ENCODE measurements at places on chromosomes 16 and 17.

DNA sequence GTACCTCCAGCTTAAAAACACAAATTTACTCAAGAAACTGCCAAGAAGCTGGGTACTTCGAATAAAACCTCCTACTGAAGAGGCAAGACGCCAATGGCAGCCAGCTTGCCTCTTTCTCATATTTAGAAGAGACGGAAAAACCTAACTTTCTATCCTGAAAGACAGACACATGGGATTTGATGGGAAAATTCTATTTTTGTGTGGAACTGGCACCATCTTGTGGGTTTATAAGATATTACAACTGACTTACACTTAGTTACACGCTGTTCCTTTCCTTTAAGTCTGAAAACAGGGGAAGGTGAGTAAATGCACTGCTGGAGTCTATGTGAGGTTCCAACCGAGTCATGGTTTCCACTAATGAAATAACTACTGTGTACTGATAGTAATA lies 10.3 kb downstream of the ZNF18 start:
- no peak for DNase-seq

DNA sequence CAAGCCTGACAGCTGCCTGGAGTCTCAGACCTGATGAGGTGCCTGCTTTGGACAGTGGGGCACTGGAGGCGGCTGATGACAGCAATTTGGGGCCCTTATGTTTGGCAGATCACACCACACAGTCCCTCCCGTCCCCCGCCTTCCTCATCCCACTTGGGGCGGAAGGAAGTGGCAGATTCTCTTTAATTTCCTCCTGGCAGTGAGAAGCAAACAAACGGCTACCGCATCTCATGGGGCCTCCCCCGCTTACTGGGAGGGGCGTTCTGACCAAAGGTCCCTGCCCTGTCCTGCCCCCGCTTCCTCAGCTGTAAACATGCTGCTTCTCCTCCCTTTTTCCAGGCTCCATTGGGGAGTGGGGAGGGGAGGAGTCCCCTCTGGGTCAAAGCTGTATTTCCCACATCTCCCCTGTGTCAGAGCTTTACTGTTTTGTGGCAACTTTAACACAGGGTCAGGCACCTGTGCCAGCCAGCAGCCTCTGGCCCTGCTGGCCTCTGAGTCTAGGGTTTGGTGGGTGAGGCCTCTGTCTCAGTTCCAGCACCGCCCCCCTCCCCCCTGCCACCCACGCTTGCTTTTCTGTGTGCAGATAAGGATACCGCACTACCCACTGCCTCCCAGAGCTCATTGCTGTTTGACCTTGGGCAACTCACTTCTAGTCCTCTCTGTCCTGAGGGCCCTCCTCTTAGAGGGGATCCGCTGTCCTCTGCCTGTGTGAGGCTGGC lies 5.4 kb upstream of the NFATC3 start:
- DNase-seq = peak; percentile 54

DNA sequence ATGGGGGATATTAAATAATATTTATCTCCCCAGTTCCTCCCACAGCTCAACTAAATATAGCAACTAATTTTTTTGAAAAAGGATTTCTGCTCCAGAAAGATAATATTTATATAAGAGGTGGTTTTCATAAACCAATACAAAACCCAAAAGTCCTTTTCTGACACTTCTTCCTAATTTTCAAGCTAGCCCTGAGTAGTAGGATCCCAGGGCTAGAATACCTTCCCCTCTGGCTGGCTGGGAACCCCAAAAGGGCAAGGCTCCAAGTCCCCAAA lies 1.3 kb downstream of the ATP2A3 start:
- DNase-seq = no peak

- no peak for DNase-seq
Observed at GRCh38 chr16:77191259-77191969, 424 bp downstream of the MON1B start.

DNA sequence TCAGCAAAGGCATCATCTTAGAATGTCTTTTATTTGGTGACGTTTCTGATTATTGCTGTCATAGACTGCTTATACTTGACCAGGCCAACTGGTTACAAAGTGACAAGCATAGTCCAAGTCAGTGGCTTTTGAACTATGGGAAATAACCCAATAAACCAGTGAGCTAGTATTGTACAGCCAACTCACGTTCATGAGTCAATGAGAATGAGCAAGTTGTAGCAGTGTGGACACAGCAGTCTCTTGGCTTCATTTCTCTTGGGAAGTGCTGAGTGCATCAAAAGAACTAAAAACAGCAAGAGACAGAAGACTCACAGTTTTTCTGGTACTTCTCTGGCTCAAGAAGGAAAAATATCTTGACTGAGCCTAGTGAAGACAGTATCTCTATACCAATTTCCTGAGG lies 36.9 kb upstream of the CRISPLD2 start:
- no peak for DNase-seq

DNA sequence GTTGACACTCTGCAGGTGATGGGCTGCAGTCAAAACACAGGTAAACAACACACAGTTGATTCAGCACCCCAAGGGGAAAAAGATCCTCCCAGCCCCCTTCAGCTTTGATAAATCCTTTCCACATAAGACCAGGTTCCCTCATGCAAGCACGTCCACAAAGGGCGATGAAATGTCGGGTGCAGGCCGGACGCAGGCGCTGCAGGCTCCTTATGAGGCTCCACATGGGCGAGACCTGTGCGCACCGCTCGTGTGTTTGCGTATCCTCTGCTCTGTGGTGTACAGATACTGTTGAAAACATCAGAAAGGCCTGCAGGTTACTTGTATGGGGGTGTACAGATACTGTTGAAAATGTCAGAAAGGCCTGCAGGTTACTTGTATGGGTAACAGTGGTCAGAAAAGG lies 14.4 kb upstream of the ZNF750 start:
- DNase-seq = no peak

GRCh38 chr17:10119203-10120108 lies 79.0 kb downstream of the GAS7 start:
- no peak for DNase-seq

- DNase-seq = peak; percentile 32
Observed at GRCh38 chr17:49696233-49696761, 11.5 kb downstream of the SLC35B1 start.

DNA sequence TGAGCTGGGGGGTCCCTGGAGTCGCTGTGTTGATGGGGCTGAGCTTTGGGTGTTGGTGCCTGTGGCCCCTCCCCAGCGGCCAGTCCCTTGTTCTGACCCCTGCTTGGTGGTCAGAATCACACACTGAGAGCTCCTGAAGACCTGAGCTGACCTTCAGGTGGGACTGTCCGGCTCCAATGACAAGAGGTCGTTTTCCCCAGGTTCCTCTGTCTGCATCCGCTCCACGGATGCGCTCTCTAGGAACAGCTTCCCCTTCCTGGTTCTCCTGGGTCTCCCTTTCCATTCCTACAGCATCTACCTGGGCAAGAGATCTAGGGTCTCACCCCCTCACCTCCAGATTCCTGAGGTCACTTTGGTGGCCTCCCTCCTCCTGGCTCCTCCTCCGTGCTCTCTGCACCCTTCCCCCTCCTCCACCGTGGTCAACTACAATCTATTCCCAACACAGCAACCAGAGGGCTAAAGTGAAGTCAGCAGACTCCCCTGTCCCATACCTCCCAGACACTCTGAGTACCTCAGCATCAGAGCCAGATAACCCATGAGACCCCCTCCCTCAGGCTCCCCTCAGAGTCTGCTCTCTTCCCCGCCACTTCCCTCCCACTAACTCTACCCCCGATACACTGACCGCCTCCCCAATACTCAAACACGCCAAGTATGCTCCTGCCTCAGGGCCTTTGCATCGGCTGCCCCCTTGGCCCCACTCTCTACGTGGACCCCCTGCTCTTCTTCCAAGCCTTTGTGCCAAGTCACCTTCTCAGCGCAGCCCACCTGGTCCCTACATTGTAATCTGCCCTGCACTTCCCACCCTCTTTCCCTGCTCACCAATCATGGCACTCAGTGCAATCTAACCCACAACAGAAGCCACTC lies 9.0 kb upstream of the SEC14L5 start:
- DNase-seq = no peak

DNA sequence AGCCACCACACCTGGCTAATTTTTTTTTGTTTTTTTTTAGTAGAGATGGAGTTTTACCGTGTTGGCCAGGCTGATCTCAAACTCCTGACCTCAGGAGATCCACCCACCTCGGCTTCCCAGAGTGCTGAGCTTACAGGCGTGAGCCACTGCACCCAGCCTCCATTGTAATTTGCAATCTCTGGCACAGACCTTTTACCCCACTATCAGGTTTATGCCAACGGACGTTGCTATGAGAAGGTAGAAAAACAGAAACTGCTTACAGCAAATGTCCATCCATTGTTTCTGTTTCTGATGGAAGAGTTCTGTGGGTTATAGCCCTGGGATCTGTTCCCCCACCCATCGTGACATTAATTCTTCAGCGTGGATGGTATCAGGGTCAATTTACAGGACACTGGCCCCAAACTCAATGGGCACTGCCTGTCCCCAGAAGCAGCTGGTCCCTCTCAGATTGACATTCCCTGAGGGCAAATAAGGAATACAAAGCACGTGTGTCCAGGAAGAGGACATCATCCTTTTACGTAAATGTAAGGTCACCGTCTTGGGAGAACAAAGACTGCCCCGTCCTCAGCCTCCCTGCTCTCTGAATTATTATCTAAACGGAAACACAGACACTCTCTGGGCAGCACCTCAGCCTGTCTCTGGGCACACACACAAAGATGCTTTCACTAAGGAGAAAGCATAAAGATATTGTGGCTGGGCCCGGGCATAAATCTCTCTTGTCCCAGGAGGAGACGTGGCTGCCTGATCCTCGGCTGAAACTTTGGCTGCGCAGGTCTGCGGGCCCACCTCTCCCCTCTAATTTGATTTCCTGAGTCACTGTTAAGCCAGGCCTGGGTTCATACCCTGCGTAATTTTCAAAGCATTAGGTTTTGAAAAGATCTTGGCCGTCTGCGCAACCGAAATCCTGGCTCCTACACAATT lies 5.2 kb downstream of the KCNG4 start:
- no peak for DNase-seq

DNA sequence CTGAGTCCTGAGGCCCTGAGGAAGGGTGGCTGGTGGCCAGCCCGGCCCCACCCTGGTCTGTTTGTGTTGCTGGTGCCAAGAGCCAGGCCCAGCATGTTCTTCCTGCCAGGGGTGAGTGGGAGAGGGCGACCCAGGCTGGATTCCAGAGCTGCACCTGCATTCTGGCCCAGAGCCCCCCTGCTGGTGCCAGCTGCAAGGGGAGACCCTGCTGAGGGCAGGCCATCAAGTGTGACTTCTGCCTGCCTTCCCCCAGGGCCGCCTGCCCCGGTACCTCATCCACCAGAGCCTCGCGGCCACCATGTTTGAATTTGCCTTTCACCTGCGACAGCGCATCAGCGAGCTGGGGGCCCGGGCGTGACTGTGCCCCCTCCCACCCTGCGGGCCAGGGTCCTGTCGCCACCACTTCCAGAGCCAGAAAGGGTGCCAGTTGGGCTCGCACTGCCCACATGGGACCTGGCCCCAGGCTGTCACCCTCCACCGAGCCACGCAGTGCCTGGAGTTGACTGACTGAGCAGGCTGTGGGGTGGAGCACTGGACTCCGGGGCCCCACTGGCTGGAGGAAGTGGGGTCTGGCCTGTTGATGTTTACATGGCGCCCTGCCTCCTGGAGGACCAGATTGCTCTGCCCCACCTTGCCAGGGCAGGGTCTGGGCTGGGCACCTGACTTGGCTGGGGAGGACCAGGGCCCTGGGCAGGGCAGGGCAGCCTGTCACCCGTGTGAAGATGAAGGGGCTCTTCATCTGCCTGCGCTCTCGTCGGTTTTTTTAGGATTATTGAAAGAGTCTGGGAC lies 2.4 kb upstream of the TCAP start:
- no peak for DNase-seq

- no peak for DNase-seq
Observed at GRCh38 chr17:61152898-61153297, 246.7 kb upstream of the TBX2 start.

DNA sequence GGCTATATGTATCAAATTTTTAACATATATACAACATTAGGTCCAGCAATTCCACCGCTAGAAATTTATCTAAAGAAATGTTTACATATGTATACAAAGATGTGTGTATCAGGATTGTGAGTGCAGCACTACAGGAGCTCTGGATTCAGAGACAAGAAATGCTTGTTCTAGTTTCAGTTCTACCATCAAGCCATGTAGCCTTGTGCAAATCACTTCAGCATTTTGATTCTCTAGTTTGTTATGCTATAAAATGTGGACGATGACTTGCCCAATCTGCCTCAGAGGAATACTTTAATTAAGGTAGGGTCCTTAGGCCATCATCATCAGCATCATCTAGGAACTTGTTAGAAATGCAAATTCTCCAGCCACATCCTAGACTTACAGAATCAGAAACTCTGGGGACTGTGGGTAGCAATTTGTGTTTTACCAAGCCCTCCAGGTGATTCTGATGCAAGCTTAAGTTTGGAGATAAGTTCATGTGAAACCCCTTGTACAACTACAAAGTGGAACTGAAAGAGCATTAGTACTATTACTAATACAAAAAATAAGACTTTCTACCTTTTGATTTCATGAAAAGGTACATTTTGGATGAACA lies 131.2 kb upstream of the CORO6 start:
- DNase-seq = no peak

- DNase-seq = no peak
Observed at GRCh38 chr17:38725066-38725465, 5.1 kb upstream of the CISD3 start.

DNA sequence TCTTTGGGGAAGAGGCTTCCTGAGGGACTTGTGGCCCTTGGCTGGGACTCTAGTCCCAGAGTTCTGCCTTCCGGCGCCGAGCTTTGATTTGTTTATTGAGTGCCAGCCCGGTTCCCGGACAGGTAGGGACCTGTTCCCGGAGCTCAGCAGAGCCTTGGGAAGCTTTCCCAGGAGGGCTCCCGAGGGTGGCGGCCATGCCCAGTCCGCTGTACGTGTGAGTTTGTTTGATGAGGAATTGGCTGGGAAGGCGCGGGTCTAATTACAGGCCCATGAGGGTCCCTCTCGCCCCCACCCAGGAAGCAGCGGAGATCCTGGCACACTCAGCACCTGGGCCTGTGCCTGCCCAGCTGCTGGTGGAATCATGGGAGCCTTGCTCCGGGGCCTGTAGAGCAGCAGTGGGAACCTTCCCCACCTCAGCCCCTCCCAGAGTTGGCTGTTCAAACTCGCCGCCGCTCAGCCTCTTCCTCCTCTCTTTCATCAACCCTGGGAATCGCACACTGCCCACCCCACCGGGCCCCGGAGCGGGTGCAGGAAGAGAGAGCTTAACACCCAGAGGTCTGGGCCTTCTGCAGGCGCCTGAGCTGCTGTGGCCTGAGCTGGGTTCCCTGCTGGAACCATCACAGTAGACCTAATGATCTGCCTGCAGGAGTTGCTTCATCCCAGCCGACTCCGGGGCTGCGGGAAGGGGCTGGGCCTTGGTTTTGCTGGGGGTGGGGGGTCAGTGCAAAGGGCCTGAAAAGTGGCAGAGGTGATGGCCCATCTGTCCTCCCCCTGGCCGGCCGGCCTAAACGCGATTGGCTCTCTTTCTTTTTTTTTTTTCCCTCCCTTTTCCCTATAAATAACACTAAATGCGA lies 313.7 kb downstream of the SEC14L1 start:
- DNase-seq = no peak

Measured in activated CD4-positive, alpha-beta T cell treated with anti-CD3 and anti-CD28 coated beads, Interleukin-2, amount 50 U/mL, for 24 hours (primary cell).